NCI-H1694 treated with DMSO at 0.1 percent for 48 hours (cell line): ENCODE measurements at places on chromosomes 16 and 17.

GRCh38 chr16:79369796-79370195 lies 230.7 kb downstream of the MAF start:
- DNase-seq = no peak

DNA sequence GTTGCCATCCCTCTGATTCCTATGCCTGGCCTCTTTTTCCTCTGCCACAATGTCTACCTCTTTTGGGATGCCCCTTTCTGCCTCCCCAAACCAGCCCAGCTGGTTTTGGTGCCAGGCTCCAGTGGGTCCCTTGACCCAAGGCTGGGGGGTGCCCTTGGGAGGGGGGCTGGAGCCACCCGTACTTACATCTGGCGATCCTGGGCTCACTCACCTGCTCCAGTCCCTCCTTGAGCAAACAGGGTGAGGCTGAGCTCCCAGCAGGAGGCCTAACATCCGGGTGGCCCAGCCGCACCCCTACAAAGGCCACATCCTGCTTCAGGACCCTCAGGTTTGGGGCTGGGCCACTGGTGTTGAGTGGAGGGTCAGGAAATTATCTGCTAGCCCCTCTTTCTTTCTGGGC lies 1.2 kb downstream of the ERN2 start:
- no peak for DNase-seq

GRCh38 chr17:57121308-57122042 lies 36.4 kb downstream of the AKAP1 start:
- DNase-seq = peak; percentile 21

DNA sequence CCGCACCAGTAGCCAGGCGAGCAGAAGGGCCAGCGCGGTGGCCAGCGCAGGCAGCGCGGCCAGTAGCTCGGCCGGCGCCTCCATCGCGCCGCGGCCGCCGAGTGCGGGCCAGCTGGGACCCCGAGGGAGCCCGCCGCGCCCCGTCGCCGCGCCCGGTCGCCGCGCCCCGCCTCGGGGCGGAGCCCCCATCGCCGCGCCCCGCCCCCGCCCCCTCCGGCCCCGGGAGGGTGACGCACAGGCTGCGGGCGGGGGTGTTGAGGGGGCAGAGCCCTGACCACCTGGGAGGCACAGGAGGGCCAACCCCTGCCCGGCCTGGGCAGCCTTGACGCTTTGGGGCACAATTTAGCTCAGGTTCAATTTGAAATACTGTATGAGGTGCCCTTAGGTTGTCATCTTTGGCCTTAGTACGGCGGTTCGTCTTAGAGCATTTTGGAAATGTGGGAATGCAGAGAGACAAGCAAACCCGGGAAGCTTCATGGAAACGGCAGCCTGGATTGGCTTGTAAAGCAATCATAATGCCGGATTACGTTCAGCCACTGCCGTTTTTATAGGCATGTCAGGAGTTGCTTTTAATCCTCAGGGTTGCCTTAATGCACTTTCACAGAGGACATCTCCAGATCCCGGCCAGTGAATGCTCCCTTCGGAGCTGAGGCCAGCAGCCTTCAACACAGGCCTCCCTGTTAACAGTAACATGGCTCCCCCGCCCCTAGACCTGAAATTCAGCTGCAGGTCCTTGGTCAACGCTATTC lies at the start of gene MXRA7:
TSS of gene MXRA7 (minus strand) at position 103 of the 749 bp plus-strand sequence. CDS start at position 84, 19 bp downstream.
- DNase-seq = no peak

GRCh38 chr17:63494300-63494928 lies 17.6 kb downstream of the ACE start:
- no peak for DNase-seq

DNA sequence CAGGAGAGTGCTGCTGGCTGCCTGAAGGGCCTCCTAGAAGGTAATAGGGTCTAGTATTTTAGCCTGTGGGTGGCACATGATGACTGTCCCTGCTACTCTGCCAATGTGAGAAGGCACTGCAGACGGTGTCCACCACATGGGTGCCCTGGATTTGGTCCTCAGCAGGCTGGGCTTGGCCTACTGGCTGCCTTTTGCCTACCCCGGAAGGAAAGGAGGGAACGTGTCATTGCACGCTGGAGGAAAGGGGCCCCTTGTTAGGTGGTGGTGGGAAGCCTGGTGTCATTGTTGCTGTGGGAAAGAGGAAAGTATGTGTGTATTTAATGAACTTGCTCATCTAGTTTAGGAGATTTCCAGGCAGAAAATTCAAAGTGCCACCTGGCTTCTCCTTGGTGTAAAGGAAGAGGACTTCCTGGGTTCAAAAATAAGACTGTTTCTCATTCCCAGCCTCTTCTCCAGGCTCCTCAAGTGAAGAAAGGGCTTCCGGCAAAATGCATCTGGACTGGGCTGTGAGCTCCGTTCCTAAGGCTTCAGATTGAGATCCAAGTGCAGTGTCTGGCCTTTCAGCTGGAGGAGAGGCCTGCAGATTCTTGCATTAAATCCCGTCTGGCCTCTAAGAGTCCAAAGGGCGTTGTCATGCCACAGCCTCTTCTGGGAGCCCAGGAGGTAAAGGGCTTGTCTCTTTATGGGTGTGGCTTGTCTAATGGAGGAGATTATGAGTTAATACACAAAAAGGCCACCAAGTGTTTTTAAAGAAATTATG lies 55.1 kb downstream of the RPTOR start:
- no peak for DNase-seq

DNA sequence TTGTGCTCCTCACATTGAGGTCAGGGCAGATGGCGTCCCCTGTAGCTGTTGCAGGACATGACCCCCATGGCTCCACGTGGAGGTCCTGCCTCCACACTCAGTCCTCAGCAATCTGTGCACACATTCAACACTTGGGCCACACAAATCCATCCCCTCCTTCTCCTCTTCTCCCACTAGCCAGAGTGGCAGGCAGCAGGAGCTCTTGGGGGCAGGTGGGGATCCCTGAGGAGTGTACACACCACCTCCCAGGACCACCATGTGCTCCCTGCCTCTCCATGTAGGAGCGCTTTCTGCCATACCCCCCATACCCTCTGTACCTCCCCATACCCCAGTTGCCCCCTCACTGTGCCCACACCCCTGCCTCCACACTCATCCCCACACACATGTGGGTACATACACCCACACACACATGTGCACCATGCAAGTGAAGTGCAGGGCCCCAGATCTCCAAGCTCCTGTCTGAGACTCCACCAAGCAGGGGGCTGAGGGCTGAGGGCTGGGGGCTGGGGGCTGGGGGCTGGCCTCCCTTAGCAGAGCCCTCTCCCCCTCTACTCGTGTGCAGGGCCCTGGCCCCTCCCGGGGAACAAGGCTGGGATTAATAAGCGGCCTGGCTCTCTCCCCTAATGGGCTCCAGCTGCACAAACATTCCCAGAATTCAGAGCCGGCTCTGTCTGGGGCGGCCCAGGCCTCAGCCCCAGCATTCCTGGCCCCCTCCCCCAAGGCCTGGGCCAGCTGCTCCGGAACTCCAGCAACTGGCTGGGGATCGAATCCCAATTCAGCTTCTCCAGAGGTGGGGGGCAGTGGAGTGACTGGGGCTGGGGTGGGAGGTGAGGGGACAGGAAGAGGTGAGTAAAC lies 48.2 kb upstream of the MEIOC start:
- no peak for DNase-seq

DNA sequence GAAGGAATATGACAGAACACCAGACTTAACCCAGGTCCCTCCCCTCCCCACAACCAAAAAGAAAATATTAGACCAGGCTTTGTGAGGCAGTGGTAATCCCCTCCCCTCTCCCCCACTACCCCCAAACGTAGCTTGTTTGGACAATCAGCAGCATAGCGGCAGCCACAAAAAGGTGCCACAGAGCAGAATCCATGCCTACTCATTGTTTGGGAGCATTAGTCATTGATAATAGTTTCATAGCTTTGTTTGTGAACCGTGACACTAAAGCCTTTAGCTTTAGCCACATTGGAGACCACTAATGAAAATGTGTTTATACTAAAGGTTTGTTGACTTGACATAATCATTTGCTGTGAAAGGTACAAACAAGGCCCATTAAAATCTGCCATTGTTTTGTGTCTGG lies 65.1 kb downstream of the NUP93 start:
- DNase-seq = no peak

DNA sequence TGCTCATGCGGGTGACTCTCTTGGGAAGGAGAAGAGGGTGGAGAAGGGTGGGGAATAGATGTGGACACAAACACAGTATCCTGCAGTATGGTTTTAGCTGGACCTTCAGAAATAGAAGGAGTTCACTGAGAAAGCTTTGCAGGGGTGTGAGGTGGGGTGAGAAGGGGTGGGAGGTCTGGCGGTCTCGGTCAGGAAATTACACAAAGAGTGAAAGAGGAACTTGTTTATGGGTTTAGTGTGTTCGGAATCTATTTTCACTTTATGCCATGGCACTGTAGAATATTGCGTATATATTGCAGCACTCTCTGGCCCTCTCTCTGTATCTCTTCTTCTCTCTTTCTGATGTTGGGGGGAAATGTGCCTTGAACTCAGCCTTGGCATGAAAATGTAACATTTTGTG lies 148.2 kb upstream of the GOT2 start:
- DNase-seq = peak; percentile 1

GRCh38 chr16:31301708-31302400 lies 42.1 kb downstream of the ITGAM start:
- peak; percentile 8 for DNase-seq

DNA sequence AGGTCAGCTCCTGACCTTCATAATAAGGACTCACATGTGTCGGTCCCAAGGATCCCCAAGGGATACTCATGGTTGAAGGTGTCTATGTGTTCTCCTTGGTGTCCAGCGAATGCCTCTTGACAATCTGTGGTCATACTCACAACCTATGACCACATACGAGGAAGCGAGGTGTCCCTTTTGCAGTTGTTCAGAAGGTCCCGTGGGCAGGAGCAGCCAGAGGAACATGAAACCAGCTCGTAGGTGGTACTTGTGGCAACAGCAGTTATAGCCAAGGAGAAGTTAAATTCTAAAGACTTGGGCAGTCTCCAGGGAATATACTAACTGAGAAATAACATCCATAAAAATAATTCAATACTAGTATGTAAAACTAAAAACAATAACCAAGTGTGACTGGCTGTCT lies 685.3 kb downstream of the WWOX start:
- DNase-seq = no peak

DNA sequence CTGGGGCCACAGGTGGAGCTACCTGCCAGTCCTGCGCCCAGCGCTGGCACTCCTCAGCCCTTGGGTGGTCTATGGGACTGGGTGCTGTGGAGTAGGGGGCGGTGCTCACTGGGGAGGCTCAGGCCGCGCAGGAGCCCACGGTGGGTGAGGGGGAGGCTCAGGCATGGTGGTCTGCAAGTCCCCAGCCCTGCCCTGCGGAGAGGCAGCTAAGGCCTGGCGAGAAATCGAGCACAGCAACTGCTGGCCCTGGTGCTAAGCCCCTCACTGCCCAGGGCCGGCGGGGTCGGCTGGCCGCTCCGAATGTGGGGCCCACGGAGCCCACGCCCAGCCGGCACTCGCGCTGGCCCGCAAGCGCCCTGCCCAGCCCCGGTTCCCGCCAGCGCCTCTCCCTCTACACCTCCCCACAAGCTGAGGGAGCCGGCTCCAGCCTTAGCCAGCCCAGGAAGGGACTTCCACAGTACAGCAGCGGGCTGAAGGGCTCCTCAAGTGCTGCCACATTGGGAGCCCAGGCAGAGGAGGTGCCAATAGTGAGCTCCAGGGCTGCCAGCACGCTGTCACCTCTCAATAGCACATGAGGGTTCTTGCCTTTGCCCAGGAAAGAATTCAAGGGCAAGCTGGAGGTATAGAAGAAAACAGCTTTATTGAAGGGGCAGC lies 11.0 kb upstream of the EEF2KMT start:
- DNase-seq = no peak

- DNase-seq = no peak
These were observed 572 bp downstream of the KSR1 start for GRCh38 chr17:27456681-27457359.

DNA sequence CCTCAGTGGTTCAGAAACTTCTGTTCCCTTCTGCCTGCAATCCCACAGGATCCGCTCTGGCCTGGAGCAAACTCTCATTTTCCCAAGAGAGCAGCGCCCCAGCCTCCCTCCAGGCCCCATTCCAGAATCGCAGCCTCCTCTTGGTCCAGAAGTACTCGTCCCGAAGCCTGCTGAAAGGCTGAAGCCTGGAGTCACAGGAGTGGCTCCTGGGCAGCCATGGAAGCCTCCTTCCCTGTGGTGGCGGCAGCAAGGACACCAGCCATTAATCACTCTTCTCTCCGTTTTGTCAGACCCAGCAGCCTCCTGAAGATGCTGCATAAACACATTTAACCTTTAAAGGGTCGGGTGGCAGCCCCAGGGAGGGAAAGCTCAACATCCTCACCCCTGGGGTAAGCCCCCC lies 66.9 kb upstream of the TNRC6C start:
- DNase-seq = no peak

DNA sequence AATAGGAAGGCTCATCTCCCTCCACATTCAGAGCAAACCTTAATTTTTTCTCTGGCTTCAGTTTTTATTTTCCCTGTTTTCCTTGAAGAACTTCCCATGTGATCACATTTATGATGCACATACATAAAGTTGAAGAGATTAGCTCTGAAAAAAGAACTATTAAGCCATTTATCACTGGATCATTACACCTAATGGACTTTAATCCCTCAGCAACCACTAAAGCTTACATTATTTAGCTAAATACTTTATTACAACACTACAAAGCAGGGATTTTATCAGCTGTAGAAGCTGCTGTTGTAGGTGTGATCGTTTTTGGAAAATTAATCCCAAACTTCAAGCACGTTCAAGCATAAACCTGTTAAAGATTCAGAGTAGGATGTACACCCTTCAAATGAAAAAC lies 21.1 kb downstream of the SMYD4 start:
- DNase-seq = no peak
